ENCODE measurements at places on chromosomes 5 and 9.

GRCh38 chr9:124776618-124776953, 347 bp upstream of the OLFML2A start:
- no peak for DNase-seq

DNA sequence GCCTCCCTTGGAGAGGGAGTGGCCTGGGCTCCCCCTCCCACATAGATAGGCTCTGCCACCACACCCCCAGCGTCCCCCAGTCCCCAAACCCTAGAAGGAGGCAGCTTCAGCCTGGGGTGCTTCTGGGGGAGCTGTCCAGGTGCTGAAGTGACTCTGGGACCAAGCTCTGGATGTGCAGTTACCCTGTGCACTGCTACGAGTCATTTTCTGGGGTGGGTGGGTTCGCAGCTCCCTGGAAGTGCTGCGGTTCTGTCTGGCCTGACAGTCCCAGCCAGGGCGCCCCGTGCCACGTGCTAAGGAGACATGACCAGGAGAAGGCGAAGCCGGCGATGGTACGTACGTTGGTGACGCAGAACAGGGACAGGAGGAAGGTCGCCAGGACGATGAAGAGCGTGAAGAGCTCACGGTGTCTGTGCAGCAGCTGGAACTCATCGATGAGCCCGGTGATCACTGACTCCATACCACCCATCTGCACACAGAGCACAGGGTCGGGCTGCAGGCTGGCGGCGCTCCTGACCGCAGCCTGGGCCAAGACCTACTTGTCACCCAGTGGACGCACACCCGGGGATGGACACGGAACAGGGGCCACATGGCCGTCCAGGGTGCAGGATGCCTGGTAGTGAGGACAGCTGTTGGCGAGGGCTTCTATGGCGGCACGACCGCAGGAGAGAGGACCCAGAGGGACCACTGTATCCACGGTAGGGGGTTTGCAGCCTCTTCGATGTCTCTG, 35.7 kb downstream of the SLC6A3 start:
- no peak for DNase-seq

DNA sequence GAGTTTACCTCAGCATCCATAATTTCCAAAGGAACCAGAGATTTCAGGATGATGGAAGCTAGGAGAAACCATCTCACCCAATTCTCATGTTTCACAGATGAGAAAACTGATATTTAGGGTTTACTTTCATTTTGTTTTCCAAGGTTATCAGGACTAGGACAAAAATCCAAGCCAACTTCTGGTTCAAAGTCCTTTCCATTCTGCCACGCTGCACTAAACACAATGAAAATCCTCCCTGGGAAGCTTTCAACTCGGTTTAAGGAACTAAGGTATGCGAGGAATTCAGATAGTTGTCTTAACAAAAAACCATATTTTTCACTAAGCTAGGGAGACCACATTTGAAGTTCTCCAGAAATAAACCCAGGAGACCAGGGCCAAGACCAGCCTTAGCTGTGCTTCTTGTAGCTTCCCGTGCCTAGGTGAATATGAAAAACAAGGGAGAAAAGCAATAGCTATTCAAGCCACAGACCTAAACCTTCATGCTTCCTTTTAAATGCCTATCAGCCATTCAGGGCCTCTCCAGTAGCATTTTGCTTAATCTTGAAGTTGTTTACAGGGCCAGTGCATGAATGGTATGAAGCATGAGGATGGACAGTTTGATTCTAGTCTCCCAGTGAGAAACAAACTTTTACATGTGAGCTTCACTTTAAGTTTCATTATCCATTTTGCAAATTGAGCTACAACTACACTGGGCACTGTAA, 167.9 kb downstream of the DENND1A start:
- DNase-seq, result no peak

DNA sequence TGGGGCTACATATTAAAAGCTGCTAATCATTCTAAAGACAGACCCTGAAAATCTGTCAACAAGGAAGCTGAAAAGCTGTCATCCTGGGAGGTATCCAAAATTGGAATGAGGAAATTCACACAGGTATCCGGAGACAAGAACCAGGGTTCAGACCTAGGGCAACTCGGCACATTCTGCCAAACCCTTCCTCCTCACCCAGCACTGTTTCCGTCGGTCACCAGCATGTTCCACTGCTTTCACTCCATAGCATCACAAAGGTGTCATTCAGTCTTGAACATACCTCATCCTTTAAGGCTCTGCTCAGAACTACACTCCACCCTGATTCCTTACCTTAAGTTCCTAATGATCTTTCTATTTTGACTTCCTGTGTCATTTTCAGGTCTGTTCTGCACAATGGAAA, 153.1 kb upstream of the RASA1 start:
- no peak for DNase-seq

Measured in SW480 (cell line).